LHCN-M2 (cell line): ENCODE measurements at places on chromosomes 1 and 21. TPM values are rescaled to one million over a fixed set of nuclear protein-coding genes. Genes with fewer than 3 reads are reported as not detected.

Gene STRIP1
- 41.2 and 46.2 TPM in 2 replicates for total RNA-seq

Gene FDPS
- 172 and 197 TPM in 2 replicates for total RNA-seq

Gene VWA5B1
- not detected in 2 replicates for total RNA-seq

Gene SMIM1
- not detected in 2 replicates for total RNA-seq
